ENCODE measurements at places on chromosomes 3 and 15.

DNA sequence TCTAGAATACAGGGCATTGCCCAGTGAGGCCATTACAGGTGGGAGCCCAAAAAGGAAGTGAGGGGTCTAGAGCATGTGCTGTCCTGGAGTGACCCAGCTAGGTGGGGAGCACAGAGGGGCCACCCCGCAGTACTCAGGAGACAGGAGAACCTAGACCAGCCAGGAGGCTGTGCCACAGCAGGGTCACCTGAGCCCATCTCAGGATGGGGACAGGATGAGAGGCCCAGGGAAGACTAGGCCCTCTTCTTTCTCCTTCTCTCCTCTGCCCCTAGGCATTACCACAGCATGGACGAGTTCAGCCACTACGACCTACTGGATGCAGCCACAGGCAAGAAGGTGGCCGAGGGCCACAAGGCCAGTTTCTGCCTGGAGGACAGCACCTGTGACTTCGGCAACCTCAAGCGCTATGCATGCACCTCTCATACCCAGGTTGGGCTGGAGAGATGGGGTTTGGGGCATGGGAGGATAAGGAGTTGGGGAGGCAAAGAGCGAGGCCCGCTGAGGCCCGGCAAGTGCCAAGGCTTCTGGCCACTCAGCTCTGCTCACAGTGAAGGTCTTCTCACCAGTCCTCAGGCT lies 20.6 kb downstream of the LOXL1 start:
- no peak for DNase-seq

DNA sequence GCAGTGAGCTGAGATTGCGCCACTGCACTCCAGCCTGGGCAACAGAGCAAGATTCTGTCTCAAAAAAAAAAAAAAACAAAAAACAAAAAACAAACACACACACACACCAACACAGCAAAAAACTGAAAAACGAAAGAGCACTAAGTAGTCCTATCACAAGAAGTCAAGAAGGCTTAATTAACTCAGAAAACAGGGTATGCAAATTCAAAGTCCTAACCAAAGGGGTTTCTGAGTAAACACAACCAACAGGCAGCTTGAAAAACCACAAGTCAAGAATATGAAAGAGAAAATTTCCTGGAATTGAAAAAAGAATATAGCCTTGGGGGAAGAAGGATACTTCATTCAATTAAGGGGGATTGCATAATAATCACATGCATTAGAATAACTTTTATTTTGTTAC lies 37.7 kb upstream of the PARP14 start:
- DNase-seq = no peak

DNA sequence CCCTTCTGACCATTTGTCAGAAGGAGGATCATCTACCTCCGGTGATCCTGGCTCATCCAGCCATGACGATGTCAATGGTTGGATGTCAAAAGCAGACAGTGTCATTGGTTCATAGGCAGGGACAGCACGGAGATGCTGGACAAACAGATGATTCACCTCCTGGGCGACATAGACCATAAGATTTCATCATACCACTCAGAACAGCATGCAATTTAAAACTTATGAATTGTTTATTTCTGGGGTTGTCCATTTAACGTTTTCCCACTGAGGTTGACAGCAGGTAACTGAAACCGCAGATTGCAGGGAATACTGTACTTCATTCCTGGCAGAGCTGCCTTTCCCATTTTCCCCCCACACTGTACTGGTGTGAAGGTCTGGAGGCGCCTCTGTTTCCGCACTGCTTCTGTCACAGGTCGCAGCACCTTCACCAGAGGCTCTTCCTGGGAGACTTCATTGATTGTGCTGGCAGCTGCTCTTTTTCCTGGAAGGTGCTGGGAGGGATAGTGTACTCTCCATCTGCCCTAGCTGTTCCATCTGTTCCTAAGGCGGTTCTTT lies 32.5 kb upstream of the TMOD3 start:
- no peak for DNase-seq

GRCh38 chr15:91710080-91710698 lies 143.3 kb upstream of the SLCO3A1 start:
- no peak for DNase-seq

GRCh38 chr3:48524970-48525369 lies 21.0 kb upstream of the SHISA5 start:
- no peak for DNase-seq

- DNase-seq = no peak
Observed at GRCh38 chr3:128084675-128085021, 32.4 kb downstream of the SEC61A1 start.

DNA sequence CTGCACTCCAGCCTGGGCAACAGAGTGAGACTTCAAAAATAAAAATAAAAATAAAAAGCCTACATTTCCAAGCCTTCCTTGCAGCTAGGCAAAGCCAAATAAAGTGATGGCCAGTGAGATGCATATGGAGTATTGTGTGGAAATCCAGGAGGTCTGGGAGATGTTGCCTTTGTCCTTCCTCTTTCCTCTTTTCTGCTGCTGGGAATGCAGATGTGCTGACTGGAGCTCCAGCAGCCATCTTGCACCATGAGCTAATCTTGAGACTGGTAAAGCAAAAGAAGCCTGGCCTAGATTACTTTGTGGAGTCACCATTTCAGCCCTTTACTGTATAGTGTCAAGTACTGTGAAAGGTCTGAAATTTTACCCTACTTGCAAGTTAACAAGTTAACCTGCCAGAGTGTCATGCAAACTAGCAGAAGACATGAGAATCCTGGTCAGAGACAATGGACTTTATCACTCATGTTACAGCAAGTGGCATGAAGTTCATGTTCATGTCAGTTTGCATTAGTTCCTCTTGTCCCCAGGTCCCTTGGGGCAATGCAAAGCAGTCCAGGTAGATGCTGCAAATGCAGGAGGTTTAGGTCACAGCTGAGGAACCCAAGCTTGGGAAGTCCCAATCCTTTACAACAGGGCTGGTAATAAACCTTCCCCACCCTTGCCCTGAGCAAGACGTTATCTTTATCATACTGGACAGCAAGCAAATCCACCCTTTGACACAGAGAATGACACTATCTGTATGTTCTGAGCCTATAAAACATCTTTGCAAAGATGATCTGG lies 103.1 kb downstream of the TLE3 start:
- no peak for DNase-seq

DNA sequence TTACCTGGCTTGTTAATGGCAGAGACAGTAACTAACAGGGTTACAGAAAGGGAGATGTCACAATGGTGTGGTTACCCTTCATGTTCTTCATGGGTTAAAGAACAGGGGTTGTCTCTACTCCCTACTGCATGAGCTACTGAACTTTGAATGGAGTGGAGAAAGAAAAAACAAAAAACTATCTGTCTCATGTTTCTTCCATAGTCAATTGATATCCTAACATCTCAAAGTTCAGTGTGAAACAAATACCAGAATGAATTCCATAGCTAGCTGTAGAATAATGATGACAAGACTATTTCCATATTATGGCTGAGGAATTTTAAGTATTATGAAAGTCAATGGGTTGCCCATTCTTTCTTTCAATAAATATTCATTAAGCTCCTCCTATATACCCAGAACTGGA lies 161.3 kb upstream of the LPP start:
- DNase-seq = no peak

DNA sequence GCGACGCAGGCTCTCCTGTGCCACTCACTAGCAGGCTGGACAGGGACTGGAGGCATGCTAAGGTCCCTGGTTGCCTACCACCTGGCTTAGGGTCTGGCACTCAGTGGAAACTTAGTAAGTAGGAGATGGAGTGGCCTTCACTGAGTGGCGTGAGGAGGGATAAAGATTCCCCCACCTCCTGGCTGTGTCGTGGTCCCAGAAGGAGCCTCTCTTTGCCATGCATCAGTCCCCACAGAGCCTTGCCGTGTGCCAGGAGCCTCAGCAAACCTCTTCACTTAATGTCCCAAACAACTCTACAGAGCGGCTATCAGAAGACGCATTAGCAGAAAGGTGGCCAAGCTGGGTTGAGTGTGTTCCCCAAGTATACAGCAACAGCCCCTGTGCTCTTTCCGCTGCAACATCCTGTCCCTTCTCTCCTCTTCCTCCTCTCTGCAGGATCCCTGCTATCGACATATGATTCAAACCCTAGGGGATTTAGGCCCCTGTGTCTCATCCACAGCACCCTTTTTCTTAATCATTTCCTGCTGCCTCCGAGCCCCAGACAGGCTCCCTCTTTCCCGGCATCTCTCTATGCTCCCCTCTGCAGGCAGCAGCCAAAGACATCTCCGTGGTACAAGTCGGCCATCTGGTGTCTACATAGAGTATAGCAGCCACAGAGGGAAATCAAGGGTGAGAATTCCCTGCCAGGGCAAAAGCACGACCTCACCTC lies 66.7 kb downstream of the SLC6A1 start:
- peak; percentile 44 for DNase-seq

- no peak for DNase-seq
Observed at GRCh38 chr3:48219543-48219942, 3.8 kb upstream of the CAMP start.

DNA sequence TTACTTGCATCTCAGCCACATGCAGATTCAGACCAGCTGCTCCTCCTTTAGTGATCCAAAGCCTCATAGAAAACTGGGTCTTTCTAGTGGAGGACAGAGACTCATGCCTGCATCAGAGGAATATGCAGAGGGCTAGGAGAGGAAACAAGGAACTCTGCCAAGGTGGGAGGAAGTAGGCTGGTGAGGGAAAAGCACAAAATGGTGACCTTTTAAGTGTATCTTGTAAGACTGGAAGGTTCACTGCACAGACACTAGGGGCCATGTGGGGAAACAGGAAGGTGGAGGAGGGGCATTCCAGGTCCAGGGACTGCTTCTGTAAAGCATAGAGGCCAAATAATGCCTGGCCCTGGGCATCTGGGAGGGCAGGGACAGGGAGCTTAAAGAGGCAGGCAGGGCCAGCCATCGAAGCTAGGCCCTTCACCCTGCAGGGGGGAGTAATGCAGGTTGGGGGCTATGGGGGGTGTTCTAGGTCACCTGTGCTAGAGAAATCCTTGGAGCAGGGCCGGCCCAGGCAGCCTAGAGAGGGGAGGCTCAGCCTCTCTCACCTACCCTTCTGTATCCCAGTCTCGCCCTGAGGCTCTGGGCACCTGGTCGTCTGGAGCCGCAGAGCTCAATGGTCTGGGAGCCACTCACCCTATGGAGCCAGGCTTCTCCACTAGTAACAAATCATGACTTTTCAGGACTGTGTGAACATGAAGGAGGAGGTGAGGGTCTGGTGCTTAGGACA lies 117.7 kb downstream of the DNAJB8 start:
- no peak for DNase-seq

GRCh38 chr15:50549326-50549725 lies 2.9 kb upstream of the USP50 start:
- no peak for DNase-seq

- DNase-seq = no peak
Observed at GRCh38 chr3:114597871-114598270, 304.0 kb downstream of the TIGIT start.
